ENCODE measurements at places on chromosomes 13 and 19. TPM values are rescaled to one million over a fixed set of nuclear protein-coding genes. Genes with fewer than 3 reads are reported as not detected.

DNA sequence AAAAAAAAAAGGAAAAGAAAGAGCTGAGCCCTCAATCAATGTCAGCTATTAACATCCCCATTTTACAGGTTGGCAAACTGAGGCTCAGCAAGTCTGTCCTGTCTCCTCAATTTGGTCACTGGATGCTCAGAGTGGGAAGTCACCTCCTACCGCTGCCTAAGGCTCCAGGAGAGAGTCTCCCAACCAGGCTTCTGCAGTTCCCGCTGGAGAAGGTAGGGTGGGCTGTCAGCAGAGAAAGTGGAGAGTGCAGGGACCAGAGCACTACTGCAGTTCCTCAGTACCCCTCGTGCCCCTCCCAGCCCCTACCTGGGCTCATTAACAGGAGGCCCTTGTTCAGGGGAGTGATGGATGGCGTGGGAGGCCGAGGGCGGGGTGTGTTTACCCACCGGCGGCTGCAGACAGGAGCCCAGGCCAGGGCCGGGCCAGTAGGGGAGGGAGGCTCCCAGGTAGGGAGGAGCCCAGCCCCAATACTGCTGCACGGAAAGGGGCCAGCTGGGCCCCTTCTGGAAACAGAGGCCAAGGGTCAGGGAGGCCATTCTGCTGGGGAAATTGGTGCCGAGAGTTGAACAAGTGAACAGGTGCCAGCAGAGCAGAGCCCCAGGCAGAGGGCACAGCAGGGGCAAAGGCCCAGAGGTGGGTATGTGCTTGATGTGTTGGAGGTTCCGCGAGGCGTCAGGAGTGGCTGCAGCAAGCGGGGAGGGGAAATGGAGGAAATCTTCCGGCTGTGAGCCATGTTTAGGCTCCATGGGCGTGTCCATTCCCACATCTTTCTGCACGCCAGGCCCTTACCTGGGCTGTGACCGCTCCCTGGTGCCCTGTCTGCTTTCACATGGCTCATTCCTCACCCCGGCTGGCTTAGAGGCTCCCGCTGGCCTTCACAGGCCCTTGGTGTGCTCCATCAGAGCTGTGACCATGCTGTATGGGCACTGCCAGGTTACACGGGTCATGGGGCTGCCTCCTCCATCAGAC, 7.6 kb upstream of the COMP start:
- DNase-seq = peak; percentile 75

- no peak for DNase-seq
Observed at GRCh38 chr13:98052412-98052811, 90.5 kb upstream of the FARP1 start.

Gene ZNF541
- 0.42 TPM for total RNA-seq

Gene EDNRB
- 28.9 TPM for total RNA-seq

DNA sequence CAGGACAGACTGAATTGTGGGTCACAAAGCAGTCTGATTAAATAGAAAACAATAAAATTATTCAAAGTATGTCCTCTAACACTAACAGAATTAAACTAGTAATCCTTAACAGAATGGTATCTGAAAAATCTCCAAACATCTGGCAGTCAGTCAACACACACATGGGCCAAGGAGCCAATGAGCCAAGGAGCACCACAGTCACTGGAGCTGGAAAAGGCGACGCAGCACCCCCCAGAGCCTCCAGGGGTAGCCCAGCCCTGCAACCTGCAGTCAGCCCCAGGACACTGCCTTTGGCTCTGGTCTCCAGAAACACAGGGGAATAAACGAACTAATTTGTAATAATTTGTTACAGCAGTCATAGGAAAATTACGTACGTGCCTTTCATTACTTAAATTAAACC, 12.3 kb downstream of the TUBGCP3 start:
- DNase-seq = peak; percentile 70

Gene LCP1
- total RNA-seq = 3.4 TPM

Gene GFY
- total RNA-seq = not detected

GRCh38 chr19:50340331-50340730, 11.2 kb upstream of the KCNC3 start:
- no peak for DNase-seq

- DNase-seq = no peak
Observed at GRCh38 chr13:110359840-110360301, 52.8 kb downstream of the COL4A2 start.

DNA sequence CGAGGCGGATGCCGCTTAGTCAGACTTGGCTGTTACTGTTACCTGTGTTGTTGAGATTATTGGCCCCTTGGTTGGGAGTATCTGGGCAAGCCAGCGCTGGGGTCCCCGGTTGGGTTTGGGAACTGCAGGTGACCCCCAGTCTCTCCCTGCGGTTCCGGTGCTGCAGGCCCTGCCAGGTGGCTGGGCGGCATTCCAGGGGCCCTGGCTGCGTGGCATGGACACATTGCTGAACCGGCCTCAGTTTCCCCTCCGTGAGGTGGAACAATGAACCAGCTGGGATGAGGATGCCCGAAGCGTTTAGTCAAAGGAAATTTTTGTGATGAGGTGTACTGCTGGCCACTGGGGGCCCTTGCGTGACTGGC, 538 bp downstream of the B3GNT3 start:
- DNase-seq = no peak

DNA sequence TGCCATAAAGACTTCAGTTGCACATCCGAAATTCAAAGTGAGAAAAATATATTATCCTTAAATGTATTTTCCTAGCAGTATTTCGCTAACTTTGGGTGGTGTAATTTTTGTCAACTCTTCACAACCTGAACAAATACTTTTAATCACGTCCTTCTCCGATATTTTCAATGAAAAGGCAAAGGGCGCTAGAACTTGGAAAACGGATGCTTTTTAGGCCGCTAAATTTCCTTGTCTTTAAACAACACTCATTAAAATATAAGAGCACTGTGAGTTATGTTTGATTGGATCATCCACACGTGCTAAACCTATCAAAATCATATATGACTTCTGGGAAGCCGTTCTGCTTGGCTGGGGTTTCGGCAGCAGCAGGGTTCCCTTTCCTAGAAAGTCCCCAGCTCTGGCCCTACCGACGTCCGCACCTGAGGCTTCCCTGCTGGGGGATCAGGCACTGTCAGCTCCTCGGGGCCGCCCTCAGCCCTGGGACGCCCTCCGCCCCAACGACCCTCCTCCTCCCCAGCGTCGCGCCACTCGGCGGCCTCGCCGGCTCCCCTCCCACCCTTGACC, 462 bp upstream of the MPHOSPH8 start:
- DNase-seq = no peak

Gene ATP4B
- total RNA-seq = not detected

DNA sequence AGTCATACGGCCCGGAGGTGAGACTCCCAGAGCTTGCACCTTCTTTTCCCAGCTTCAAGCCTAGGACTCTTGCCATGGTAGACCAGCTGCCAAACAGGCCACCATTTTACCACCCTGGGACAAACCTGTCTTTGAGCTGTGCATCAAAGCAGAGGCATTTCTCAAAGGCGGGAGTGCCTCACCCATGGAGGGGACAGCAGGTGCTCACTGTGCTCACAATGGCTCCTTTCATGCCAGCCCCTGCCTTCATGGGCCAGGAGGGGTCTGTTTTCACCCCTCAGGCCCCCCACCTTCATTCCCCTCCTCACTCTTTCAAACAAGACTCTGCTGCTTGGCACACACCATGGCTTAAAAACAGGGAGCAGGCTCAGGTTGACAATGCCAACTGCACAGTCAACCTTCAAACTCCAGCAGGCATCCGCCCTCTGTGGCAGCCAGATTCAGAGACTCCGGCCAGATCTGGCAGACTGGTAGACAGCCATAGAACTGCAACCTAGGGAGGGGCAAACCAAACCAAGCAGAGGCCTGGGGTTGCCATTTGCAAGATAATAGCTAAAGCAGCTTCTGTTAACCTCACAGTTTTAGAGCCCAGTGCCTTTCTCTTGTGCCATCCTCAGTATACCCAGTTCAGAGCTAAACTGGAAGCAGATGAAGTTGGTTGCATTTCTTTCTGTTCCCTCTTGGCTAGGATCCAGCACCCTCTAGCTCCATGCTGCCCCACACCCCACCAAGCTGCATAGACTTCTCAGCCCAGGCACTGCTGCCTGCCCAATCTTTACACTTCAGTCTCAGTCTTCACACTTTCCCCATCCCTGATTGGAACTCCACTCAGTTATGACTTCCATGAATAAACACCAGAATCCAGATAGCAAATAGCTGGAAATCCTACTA, 93.9 kb upstream of the SPATA13 start:
- peak; percentile 56 for DNase-seq

DNA sequence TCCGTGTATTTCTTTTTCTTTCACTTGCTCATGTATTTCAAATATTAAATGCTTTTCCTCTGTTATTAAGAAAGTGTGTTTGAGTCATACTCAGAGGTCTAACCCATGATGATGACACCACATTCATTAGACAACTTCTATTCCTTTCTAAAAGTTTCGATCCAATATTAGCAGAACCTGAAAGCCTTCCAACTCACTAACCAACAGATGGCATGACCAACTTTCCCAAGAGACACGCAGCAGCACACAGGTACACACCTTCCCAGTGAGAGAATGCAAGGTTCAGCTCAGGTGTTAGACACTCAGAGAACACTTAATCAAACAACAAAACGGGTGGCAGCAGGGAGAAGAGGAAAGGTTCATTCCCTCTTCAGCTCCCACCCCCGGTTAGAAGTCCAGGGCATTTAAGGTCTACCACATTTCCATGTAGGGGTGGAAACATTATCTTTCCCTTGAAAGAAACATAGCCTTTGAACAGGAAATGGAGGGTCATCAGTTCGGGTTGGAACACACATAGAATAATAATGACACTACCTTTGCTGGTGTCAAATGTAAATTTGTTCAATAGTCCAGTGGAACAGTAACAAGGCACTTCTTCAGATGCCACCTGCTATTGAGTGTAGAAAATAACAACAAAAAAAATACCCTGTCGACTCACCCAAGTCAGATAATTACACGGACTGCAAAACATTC, 404.2 kb downstream of the COG6 start:
- no peak for DNase-seq

- DNase-seq = no peak
Observed at GRCh38 chr19:31894451-31894850, 451.0 kb upstream of the ZNF507 start.

GRCh38 chr19:10143681-10144080, 24.0 kb upstream of the EIF3G start:
- DNase-seq = no peak

Gene LDLR
- 160 TPM for total RNA-seq

DNA sequence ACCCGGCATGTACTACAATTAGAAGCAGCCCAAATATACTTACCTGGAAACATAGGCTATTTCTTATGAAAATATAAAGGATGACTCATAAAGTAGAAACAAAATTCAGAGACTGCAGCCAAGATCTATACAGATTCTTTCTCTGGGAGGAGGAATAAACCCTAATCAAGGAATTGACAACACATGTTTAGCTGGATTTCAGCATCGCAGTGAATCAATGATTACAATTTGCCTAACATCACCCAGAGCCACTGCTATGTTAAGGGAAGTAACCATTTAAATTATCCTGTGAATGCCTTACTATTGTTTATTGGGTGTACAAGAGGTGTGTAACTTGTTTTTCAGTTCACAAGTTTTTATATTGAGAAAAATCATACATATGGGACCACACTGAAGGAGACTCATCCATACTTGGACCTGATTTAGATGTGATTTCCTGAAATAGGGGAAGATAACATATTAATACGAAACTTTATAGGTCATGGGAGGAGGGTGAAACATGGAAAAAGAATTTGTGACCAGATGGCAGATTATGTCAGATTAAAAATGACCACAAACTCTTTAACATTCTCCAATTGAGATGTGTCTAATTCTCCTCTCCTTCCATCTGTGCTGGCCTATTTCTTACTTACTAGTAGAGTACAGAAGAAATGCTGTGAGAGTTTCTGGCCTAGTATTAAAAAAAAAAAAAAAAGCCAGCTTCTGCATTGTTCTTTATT, 1168.4 kb downstream of the SLITRK1 start:
- no peak for DNase-seq

DNA sequence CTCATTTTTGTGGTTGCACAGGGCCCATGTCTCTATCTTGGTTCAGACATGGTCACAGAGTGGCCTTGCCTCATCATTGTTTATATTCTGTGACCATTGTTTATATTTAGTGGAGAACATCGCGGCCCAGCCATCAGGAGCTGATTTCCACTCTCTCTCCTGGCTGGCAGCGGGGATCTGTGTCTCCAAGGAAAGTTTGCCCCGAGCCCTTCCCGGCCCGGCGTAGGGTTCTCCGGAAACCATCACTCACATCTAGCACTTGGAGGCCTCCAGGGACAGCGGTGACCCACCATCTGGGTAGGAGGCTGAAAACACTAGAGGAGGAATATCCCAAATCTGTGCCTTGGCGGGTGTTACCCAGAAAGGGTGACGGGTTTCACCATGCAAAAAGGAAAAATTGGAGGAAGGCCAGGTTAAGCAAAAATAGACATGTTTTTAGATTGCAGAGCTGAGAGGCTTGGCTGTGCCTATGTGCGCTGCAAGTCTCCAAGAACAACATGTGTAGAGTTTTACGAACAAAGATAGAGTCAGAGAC, 726 bp upstream of the ZNF358 start:
- no peak for DNase-seq

Gene DACH1
- 0.45 TPM for total RNA-seq

Gene ZNF222
- total RNA-seq = 3.4 TPM

Gene C2CD4C
- total RNA-seq = 12.5 TPM

Gene TEX29
- not detected for total RNA-seq

Gene FFAR1
- not detected for total RNA-seq

- peak; percentile 14 for DNase-seq
Observed at GRCh38 chr13:60707878-60708277, 310.9 kb downstream of the TDRD3 start.

DNA sequence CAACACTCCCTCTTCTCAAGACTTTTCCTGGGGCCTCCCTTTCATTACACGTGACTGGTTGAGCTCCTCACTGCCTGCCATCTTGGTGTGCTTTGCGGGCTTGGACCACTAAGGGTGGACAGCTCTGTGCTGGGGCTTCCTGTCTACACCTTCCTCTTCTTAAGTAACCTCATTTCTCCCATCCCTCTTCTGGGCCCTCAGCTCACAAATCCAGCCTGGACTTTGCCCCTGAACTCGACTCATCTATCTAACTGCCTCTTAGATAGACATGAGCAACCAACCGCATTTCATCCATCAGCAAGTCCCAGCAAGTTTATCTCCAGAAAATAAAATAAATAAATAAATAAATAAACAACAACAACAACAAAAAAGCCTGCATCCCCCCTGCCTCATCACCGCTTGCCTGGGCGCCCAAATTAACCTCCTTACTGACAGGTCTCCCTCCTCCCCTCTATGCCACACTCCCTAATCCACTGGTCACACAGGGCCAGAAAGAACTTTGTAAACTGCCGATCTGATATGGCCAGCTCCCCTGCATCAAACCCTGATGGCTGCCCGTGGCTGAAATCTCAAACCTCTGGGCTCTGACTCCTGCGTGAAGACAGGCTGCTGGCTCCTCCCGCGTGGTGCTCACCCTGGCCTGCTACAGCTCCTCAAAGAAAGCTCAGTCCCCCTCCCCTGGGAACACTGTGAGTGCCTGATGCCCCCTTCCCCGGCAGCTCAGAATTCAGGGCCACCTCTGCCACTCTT, 7.8 kb downstream of the ISOC2 start:
- DNase-seq = no peak

Gene FCHO1
- total RNA-seq = 42.3 TPM

Gene KIR3DL1
- not detected for total RNA-seq

Gene KLK3
- total RNA-seq = not detected

- DNase-seq = no peak
Observed at GRCh38 chr19:7848779-7849457, 18.9 kb downstream of the EVI5L start.

- DNase-seq = no peak
Observed at GRCh38 chr13:22074403-22074802, 403.5 kb downstream of the FGF9 start.

Gene C19orf73
- total RNA-seq = 8.1 TPM

- DNase-seq = no peak
Observed at GRCh38 chr19:1232652-1233072, 5.1 kb downstream of the CBARP start.

- DNase-seq = no peak
Observed at GRCh38 chr13:21853779-21854178, 182.9 kb downstream of the FGF9 start.

Measured in GM23338 (cell line).